ENCODE measurements at places on chromosomes 1 and 21.

DNA sequence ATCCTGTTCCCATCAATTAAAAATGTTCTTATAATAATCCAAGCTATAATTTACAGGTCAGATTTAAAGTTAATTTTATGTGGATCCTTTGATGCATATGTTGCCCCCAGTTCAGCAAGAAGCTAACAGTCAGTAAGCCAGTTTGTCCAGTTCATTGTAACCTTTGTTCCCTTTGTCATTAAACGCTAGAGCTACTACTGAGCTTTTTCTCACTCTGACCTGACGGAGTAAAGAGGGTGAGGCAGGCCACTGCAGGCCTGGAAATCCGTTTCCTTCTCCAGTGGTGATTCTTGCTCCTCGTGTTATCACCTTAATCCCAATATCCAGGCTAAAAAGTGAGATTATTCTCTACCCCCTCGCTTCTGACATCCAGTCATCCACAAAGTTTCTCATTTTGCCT is 10.2 kb downstream of the YBX1 start:
- no peak for DNase-seq

DNA sequence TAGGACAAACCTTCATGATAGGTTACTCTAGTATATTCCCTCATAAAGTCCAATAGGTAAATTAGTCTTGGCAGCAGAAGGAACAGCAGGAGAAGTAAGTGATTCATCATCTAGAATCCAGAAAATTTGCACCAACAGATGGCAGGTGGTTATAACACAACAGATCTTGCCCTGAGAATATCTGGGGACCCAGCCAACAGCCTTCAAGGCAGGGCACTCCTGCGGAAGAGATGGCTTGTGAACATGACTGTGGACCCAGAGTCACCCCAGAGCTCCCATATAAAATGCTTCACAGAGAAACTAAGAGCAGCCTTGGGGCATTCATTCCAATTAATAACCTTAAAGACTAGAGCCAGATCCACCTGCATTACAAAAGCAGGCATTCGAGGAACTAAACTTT is 7.9 kb upstream of the PLA2G2C start:
- no peak for DNase-seq

DNA sequence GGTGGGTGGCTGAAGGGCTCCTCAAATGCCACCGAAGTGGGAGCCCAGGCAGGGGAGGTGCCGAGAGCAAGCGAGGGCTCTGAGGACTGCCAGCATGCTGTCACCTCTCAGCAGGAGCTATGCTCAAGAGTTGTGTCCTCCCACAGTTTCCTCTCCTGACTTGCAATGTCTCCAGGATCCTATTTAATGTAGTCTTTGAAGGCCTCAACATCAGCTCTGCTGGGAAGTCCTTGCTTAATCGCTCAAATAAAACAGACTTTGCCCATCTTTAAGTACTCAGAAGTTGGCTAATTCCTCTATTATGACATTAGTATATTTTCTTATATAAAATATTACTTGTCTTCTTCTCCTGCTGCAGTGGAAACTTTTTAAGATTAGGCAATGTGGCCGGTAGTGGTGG is 154.2 kb upstream of the NRIP1 start:
- DNase-seq = no peak

GRCh38 chr1:26733982-26734381 is 38.2 kb downstream of the ARID1A start:
- no peak for DNase-seq

GRCh38 chr1:226894826-226895225 is 24.4 kb downstream of the PSEN2 start:
- DNase-seq = no peak

GRCh38 chr1:198449727-198450433 is 90.6 kb downstream of the ATP6V1G3 start:
- no peak for DNase-seq

DNA sequence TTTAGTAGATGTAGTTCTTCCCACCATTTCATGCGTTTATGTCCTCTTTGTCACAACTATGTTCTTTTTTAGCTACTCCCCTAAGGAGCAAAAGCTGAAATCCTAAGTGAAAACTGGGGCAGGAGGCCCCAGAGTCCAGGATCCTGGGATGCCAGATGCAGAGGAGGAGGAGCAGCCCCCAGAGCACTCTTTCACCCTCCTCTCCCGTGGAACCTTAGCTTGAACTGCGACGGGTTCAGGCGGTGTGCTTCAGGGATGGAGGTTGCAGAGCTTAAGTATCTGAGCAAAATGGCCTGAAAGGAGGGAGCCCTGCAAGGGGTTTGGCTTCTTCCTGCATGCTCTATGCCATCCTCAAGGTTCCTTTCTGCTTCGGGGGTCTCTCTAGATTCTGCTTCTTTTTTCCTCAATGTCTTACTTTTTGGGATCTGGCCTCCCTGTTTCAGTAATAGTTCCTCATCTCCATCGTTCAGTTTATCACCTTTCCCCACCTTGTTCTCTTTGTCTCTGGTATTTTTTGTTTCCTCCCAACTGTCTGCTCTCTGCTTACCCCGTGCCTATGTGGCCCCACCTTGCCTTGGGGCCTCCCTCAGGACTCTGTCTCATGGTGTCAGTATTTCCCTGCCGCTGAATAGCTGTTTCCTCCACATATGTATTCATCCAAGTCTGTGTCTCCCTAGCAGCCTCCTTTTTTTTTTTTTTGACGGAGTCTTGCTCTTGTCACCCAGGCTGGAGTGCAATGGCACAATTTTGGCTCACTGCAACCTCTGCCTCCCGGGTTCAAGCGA is 2.7 kb upstream of the NHLH1 start:
- DNase-seq = no peak

GRCh38 chr1:91283421-91283726 is 121.3 kb downstream of the HFM1 start:
- no peak for DNase-seq

- no peak for DNase-seq
Measured at GRCh38 chr21:18265944-18266343, 21.3 kb downstream of the CHODL start.

DNA sequence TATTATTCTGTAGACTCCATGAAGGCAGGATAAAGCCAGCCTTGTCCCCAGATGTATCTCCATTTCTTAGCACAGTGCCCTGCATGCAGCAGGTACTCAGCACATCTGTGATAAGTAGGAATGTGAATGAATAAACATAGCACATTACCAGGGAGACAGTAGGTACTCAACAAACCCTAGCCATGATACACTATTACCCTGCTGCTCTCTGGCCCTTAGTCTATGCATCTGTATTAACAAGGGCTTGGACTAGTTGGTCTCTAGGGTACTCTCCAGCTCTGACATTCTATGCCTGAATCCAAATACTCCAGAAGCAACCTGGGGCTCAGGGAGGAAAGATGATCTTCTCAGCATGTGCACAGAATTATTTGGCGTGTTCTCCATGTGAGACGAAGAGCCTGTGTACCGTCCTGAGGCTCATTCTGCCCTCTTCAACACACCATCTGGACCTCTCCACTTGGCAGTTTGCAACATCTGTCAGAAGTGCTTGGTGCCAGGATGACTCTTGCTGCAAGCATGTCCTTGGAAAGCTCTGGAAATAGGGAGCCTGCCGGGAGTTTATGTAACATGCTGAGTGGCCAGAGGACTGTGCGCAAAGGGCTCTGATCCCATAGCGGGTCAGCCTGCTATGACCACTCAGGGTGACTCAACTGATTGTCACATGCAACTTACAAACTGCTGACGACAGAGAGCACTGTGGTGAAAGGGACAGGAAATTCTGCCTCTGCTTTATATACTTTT is 228.2 kb upstream of the USP24 start:
- DNase-seq = peak; percentile 95

DNA sequence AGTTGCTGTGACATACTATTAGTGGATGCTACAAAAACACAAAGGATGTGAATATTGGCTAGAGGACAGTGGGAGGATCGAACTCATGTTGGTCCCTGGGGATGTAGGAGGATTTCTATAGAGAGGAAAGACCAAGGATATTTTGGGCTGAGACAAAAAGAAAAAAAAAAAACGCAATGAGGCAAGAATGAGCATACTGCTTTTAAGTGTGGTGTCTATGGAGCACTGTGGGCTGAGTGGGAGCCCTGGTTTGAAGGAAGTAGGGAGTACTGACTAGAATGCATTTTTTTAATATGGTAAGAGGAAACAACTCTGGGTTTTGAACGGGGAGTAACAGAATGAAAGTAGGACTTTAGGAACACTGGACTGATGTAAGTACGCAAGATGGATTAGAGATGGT is 450.7 kb downstream of the NEGR1 start:
- no peak for DNase-seq

GRCh38 chr21:38291874-38292273 is 35.1 kb downstream of the KCNJ15 start:
- DNase-seq = no peak
